ENCODE measurements at places on chromosomes 16 and 17.

DNA sequence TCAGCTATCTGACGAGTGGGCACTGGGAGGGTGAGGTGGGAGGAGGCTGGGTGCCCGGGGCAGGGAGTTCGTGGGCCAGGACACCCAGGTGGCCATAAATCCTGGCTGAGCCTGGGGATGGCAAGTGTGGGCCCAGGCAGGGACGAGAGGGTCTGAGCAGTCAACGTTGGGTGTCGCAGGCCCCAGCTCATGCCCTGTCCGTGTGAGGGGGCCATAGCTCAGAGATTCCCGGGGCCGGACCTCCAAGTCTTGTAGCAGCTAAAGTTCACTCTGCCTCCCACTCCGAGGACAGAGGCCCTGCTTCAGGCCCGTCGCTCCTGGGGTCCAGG is 34.4 kb downstream of the CTU2 start:
- DNase-seq: no peak

- no peak for DNase-seq
Observed at GRCh38 chr16:1214719-1215118, 10.3 kb downstream of the TPSG1 start.

GRCh38 chr17:18237461-18237860 is 12.0 kb downstream of the LLGL1 start:
- DNase-seq: no peak

DNA sequence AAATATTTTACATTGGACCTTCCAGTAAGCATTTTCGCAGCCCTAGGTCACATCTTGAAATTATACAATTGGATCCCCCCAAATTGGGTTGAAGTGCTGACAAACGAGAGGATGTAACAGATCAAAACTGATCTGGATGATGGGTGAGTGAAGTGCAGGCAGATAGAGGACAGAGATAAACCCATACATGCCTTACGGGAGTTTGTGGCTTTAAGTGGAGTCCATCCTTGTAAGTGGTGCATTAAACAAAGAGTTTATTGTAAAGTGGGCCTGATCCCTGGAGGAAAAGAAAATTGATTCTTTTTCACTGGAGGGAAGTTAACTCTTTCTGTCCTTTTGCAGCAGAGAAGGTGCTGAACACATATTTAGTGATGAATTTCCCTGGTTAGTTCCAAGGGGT is 39.0 kb upstream of the KCNJ2 start:
- no peak for DNase-seq

GRCh38 chr16:1475552-1476114 is 805 bp upstream of the CLCN7 start:
- peak; percentile 39 for DNase-seq

DNA sequence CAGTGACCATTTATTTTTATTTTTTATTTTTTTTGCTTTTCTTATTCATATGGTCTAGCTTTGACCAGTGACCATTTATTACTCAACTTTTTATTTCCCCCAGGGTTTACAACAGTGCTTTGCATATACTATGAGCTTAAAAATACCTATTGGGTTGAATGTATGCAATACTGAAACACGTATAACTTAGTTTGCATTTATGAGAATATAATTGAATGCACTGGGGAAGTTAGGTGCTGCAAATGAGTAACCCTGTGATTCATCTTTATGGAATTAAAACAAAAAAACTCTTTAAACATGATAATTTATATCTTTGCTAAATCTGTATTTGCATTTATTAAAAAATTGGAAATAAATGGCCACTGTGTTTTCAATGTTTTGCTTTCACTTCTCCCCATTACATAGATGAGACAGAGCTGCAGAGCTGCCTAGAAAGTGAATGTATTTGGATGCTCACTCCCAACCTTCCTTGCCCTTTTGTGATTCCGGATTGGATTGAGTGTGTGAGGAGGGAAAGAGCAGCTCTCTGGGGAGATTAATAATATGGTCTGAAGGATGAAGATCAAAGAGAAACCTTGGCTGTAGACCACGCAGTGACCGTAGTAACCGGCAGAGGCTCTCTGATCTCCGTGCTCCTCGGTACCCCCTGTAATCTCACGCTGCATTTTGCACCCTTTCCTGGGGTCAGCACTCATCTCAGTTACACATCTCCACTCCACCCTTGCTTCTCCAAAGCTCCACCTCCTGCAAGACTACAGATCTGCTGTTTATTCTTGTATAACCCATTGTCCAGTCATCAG is 14.3 kb downstream of the TMEM100 start:
- DNase-seq: no peak

DNA sequence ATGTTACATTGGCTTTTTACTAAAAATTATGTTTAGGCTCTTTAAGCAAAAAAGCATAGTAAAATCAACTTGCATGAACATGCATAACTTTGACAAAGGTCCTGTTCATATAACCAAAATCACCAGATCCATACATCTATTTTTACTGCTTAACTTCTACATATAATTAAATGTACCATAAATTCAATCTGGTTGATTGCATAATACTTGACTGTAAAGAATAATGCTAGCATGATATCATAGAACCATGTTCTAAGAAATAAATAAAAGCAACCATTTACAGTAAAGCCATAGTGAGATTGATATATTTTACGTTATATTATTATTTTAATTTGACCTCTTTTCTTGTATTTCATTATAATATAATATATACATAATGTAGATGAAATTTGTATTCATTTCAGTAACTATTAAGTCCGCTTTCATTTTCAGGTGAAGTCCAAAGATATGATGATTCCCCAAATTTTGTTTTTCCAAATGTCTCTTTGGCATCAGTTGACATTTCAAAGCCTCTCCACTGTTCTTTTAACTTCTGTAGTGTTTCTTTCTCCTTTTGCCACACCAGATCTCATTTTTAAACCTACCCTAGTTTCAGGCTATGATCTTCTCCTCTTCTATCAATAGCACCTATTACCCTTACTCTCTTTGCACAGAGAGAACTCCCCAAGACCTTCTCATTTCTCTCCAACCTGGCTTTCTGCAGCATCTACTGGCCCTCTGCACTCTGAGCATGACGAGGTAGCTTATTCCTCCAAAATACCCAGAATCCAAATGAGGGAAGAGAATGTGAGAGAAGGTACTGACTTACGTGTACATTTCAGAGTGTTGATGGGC is 1.8 kb downstream of the APOH start:
- DNase-seq: no peak

DNA sequence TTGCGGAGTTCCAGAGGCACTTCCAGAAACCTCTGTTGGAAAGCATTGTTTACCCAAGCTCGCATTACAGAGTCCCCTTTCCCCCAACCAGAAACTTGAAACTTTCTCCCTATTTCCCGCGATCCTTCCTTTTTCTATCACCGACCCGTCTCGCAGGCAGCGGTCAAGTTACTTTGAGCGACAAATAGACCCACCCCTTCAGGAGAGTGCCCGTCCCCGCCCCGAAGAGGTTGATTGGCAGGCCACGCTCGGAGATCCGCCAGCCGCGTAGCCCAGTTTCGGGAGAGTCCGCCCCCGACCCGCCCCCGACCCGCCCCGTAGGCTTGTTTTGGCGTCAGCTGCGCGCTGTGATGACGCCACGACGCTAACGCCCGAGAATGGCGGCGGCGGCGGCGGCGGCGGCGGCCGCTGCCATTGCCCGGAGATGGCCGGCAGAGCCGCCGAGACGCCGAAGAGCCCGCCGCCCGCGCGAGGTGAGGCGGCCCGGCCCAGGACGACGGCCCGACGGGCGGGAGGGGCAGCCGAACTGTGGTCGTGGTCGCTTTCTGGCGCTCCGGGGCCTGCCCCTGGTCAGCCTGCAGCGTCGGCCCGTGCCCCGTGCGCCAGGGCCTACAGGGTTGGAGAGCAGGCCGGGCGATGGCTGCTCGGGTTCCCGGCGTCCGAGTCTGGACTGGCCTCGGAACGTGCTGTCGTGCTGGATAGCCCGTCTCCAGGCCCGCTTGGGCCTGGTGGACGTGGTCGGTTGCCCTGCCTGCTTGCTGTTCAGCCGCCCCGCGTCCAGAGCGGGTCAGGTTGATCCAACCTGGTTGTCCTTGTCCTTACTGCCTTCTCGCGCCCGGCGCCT is at the start of gene PSKH1:
Gene PSKH1 (plus strand): TSS at position 356 of the 844 bp plus-strand sequence. CDS start 15,496 bp downstream, outside the sequence.
- DNase-seq: peak; percentile 97

GRCh38 chr16:85417156-85417860 is 195.8 kb upstream of the GSE1 start:
- DNase-seq: peak; percentile 29

DNA sequence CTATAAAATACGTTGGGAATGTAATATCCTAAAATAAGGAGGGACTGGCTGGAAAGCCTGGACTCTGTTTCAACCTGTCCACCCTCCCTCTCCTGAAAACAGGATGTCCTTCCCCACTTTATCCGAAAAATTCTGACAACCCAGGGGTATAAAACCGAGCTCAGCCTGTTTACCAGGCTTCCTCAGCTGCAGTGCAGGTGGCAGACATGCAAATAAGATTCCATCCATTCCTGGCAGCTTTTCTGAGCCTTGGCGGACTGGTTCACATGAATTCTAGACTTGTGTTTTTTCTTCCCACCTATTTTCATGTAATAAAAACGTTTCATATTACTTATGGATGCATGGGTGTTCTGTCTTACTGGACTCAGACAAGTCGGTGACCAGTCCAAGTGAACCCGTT is 479.3 kb downstream of the KCNJ18 start:
- DNase-seq: no peak

DNA sequence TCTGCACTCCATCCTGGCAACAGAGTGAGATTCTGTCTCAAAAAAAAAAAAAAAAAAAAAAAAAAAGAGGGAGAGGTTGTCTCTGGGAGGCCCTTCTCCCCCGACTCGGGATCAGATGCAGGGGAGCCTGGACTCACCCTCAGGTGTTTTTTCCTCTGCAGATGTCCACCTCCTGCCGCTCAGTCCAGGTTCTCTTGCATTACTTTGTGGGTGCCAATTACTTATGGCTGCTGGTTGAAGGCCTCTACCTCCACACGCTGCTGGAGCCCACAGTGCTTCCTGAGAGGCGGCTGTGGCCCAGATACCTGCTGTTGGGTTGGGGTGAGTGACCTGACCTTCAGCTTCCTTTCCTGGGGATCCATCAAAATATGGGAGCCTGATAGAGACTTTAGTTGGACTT is 34.1 kb downstream of the GLP2R start:
- DNase-seq: no peak

- DNase-seq: no peak
Observed at GRCh38 chr16:89572073-89572484, 3.5 kb upstream of the CPNE7 start.

DNA sequence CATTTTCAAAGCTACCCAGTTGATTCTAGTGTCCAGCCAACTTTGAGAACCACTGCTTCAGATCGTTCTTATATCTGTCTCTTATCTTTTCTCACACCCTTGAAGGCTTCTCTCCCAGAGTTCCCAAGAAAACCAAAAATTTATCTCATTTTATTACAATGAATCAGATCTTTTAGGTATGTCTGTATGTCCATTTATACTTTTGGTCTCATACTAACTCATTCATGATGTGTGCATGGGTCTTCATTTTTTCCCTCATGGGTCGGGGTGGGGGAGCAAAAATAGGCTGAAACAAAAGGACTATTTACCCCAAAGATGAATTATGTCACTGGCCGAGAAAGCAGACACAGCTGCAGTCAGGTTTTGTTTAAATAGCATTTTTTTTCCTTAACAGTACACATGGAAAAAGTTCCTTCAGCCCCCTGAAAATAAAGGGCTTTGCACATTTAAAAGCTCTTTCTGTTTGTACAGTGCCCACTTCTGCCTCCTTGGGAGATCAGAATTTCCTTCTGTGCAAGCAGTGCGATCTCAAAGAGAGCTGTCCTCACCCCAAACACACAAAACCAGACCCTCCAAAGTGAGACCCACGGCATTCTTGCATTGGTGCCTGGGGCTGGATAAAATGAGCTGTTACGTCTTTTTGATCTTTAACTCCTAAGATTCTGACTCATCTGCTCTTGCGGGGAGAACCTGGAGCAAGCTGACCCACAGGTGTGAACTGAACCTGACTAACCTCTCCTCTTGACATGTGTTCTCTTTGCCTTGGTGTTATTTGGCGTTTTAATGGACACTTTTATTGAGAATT is 251.2 kb upstream of the ELAC2 start:
- DNase-seq: no peak

DNA sequence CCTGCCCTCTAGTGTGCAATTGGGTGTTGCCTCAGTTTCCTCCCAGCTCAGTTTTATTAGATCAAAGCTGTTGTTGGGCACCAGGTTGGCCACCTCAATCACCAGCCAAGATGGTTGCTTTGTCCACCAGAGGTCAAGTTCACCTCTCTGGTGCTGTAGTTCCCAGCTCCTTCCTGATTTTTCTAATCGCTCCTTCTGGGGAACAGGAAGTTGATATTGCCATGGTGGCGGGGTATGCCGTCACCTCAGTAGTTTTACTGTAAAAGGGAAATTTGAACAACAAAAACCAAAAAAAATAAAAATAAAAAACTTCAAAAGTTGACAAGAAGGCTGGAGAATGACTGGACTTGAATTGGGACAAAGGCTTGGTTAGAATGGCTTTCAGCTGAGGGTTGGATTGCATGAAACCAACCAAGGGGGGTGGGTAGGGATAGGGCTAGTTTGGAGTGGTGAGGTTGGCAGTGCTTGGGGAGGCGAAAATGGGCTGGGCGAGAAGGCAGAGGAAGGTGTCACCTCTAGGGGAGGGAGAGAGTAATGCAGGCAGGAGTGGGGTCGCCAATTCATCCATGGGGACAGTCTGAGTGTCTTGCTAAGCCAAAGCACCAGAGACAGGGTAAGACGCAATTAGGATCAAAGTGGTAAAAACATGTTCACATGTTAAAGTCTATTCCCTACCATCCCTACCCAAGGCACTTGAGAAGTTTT is 6.2 kb downstream of the EFNB3 start:
- no peak for DNase-seq

GRCh38 chr17:64166876-64167275 is 36.9 kb upstream of the ERN1 start:
- no peak for DNase-seq

DNA sequence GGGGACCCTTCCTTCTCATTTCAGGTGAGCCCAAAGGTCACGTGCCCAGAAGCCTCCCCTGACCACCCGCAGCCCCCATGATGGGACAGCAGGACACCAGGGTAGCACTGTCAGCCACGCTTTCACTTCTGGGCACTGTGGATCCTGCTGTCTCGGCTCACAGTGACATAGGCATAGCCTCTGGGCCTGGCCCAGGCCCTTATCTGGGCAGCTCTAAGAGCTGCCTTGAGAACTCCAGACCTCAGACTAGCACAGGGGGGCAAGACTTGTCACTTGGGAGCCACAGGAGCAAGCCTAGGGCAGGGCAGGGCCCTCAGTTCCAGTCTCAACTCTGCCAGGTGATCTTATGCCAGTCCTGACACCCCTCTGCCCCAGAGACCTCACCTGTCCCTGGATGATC is 4.7 kb downstream of the NATD1 start:
- no peak for DNase-seq

DNA sequence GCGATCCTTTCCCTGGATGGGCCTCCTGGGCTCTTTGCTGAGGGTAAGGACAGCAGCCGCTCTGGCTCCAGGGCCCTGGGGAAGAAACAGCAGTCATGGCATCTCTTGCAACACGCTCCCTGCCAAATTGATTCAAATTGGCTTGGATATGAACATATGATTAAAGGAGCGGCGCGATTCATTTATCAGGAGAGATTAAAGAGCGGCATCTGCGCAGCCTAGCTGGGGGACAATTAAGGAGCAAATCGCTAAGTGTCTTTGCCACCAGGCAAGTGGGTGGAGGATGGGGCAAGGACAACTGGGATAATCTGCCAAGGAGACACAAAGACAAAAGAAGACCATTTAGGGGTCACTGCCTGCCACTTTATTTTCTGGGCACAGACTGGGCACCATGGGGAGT is 27.8 kb downstream of the PIPOX start:
- DNase-seq: no peak
